ENCODE measurements at places on chromosomes 7 and 10.

DNA sequence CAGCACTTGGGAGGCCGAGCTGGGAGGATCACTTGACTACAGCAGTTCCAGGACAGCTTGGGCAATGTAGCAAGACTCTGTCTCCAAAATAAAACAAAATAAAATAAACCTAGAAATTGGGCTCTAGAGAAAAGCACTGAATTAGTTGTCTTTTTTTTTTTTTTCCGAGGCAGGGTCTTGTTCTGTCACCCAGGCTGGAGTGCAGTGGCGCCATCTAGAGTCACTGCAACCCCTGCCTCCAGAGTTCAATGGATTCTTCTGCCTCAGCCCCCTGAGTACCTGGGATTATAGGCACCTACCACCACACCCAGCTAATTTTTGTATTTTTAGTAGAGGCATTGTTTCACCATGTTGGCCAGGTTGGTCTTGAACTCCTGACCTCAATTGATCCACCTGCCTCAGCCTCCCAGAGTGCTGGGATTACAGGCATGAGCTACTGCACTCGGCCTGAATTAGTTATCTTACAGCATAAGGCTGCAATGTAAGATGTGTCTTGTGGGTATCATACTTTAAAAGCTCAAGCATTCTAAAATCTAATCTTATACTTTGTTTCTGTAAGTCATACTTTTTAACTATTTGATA lies 12.8 kb downstream of the MEIG1 start:
- DNase-seq = peak; percentile 14

DNA sequence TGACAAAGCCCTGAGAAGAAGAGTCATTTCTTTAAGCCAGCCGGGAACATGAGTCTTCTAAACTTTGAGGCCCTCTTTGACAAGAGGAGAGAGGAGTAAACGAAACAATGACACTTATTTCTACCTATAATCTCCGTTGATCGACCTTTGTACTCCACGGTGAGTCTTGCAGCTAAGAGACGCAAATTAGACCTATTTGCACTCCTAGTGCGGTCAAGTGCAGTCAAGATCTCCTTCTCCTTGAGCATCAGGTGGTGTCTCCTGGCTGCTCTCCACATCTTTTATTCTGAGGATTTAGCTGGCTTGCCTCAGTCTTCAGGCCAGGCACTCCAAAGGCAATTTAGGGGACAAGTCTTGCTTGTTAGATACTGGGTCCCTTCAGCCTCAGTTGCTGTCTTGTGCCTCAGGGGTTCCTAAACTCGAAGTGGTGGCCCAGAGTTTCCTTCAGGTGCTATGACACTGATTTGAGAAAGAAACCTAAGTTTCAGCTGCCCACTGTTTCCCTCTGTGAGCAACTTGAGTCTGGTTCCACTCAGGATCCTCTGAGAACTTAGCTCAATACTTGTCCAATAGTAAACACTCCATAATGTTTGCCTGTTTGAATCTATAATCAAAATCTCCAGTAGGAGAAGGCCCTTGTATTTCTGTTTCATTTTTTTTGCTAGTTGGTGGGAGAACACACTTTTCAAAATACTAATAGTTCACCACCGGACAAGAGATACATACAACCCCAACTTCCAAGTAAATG lies 312.9 kb downstream of the RNLS start:
- no peak for DNase-seq

DNA sequence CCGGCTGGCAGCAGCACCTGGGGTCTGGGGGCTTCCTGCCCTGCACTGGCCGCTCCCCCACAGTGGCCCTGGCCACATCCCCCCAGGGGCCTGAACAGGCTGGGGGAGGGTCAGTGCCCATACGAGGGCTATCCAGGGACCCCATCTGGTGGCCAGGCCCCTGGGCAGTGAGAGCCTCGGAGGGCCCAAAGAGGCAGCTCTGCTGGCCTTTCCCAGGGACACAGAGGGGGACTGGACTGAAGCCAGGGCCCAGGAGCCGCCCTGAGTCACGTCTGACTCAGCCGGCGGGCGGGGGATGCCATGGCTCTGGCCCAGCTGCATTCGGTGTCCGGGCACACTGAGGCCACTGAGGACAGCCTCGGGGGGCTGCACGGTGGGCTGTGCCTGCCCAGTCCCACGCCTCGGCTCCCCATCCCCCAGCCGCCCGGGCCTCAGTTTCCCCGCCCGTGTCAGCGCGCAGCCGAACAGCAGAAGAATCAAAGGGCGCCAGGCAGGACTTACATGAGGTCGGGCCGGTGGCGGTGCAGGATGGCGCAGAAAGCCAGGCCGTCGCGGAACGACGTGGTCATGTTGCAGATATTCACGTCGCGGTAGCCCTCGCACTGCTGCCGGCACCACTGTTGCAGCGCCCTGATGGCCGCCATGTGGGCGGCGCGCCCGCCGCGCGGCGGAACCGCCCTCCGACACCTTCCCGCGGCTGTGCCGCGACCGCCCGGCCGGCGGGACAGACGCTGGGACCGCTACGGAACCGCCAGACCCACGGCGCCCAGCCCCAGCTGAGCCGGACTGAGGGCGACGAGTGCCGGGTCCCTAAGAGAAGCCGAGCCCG lies at the start of gene MICALL2:
Gene MICALL2, minus strand, starts transcription at position 788 of the 829 bp plus-strand sequence. Its CDS starts 144 bp downstream, at position 644.
- DNase-seq = peak; percentile 87

- no peak for DNase-seq
Measured at GRCh38 chr7:26167303-26167934, 15.4 kb downstream of the NFE2L3 start.

- DNase-seq = peak; percentile 86
Measured at GRCh38 chr7:132066761-132067171, 509.5 kb downstream of the PLXNA4 start.

GRCh38 chr10:29443745-29444523 lies 155.1 kb downstream of the LYZL1 start:
- DNase-seq = peak; percentile 10

DNA sequence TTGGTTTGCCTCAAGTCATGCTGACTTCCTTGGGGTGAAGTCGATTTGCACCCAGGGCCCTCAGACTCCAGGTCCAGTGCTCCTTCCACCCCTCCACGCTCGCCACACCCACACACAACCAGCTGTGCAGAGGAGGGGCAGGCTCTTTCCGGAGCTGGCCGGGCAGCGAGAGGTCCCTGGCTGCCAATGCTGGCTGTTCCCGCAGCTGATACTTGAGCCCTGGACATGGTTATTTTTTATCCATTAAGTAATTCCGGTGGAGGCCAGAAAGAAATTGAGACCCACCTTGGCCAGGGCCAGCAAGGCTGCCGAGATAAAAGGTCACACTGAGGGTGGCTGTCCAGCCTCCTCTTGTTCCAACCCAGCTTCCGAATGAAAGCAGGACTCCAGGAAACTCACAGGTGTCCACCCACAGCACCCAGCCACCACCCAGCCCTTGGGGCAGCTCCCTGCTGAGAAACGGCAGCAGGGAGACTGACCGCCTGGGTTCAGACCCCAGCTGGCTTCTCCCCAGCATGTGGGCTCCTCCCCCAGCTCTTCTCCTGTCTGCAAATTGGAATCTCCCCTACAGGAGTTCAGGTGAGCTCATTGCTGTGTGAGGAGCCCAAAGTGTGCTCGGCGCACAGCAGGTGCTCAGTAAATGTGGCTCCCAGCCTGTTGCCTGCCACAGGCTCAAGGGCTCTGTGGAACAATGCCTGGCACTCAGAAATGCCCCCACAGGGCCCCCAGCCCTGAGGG lies 77.8 kb downstream of the PDGFA start:
- DNase-seq = no peak

GRCh38 chr7:87127019-87127418 lies 25.2 kb upstream of the DMTF1 start:
- no peak for DNase-seq

DNA sequence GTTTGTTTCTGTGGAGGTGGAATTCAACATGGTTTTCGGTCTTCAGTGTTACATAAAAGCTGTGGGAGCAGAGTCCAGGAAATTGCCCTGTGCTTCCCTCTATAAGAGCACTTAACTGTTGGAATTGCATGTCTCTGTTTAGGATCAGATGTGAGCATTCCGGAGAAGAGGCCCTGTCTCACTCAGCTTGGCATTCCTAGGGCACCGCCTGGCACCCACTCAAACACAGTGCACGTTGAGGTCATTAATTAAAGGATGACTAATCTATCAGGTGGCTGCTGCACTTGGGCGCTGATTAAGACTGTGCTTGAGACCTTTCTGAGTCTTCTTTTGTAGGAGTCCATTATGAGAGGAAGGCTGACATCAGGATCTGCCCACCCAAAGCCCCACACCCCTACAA lies 82.8 kb upstream of the VIPR2 start:
- DNase-seq = no peak

GRCh38 chr7:35519971-35520809 lies 174.7 kb downstream of the HERPUD2 start:
- DNase-seq = peak; percentile 62

DNA sequence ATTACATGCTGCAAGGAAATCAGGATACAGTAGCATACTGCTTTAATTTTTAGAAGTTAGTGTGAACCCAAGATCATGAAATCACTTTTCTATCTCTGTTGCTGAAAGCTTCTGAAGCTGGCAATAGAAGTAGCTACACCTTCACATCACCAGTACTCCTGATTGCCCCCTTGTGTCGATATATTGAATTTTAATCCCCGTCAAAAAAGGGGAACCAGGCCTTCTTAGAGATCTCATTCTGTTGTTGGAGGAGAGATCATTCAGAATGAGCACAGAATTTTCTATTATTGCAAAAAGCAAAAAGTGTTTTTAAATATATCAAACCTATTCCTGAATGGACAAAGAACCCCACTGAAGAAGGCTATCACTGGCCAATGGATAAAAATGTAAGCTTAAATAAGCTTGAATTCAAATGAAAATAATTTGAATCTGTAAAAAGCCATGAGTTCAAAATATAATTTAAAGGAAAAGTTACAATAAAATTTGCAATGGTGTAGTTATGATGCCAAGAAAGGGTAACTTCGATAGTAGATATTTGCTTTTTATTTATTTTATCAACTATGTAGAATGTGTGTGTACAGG lies 39.7 kb upstream of the TEX47 start:
- DNase-seq = peak; percentile 19

DNA sequence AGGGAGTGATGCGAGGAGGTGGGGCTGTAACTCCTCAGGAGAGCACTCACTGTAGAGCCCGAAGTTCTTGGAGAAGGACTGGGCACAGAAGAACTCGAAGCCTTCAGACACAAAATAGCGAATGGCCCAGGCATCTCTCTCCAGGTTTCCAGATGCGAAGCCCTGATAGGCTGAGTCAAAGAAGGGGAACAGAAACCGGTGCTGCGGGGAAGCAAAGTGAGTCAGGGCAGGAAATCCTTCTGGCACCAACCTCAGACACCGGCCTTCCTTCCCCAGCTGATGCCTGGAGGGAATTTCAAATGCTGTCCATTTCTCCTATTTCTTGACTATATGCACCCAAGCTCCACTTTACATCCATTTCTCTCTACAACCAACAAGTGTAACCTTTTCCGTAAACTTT lies 26.8 kb downstream of the GOT1 start:
- no peak for DNase-seq

DNA sequence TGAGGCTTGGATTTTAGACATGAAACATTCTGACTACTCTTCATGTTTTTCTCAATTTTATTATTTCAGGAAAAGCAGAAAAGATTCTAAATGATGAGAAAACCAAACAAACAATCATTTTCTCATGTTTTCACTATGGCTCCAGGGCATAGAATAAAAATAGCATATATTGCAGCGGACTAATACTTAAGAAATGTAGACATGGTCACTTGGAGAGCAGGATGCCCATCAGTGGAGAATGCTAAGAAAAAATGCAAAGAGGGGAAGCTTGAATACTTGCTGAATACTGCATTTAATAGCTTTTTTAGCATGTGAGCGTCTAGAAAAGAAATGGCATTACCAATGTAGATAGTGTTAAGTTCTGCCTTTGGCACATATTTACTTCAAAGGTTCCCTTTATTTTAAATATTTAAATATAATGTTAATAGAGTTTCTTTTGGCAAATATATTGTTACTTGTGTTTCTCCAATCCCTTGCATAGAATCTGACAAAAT lies 107.9 kb downstream of the PPP1R17 start:
- DNase-seq = no peak

GRCh38 chr7:3141326-3141725 lies 97.7 kb upstream of the CARD11 start:
- DNase-seq = no peak

DNA sequence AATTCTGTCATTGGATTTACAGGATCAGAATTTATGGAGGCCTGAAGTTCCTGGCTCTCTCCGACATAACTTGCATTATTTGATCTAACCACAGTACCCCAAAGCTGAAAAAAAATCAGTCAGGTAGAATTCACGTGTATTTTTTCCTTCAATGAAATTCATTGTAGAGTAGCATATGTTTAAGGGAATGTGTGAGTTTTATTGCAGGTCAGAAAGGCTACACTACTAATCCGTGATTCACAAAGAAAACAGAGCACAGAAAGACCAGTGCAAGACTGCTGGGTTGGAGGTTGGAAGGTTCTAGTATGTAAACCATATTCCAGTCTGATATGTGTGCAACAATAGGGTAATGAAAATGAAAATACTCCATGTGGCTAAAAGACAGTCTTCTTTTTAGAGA lies 247.0 kb upstream of the FERD3L start:
- peak; percentile 70 for DNase-seq

DNA sequence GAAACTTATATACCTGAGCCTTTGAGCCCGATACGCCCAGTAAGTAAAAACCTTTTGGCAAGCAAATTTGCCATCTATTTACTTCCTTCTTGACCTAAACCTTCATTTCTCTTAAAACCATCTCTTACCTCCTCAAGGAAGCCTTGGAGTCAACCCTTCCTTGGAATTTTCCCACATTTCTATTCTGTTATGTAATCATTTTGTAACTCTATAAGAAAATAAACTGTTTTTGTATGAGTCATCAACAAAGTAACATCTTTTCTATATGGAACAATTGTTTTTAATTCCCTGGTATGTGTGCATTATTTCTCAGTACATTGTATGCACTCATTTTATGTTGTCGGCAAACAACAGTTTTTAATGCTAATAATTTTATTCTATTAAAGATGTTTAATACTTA lies 162.0 kb downstream of the TEX36 start:
- DNase-seq = no peak

DNA sequence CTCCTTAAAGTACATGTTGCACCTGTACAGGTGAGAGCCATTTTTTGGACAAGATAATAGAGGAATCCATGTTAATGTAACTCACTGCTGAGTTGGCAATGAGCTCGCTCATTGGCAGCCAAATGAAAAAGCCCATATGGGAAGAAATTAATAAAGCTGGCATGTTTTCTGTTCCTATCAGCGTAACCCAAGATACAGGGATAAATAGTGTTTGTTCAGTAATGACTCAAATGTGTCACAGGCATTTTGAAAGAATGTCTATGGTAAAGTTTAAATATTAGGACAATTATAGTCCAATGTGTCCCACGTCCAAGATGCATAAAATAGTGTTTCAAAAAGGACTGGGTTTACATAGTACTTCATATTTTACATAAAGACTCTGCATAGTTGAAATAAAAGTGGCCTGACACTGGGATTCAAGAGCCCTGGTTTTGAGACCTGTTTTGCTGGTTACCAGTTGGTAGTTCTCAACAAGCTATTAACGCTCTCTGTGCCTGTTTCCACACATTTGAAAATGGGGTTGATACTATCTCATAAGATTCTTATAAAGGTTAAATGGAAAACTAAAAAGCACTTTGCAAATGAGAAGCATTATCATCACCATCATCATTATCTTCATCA lies 49.1 kb downstream of the MTURN start:
- DNase-seq = no peak

- peak; percentile 80 for DNase-seq
Measured at GRCh38 chr10:99926925-99927720, 82.6 kb downstream of the DNMBP start.
